Skin of body (tissue), 3 donors: ENCODE measurements at places on chromosomes 11 and 22.

- DNase-seq: no peak
Measured at GRCh38 chr11:19437760-19438159, 197.0 kb upstream of the E2F8 start.

GRCh38 chr22:40021401-40022000 is 26.7 kb downstream of the FAM83F start:
- no peak for DNase-seq

DNA sequence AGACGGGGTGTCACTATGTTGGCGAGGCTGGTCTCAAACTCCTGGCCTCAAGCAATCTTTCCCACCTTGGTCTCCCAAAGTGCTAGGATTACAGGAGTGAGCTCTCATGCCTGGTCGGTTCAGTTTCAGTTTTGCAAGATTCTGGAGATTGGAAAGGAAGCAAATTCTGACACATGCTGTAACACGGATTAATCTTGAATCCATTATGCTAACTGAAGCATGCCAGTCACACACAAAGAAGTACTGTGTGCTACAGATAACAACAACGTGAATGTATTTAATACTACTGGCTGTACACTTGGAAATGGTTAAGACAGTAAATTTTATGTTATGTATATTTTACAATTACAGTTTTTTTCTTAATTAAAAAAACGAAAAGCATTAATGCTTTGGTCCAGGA is 107.6 kb downstream of the MED15 start:
- DNase-seq: peak; percentile 43

- no peak for DNase-seq
Measured at GRCh38 chr11:19962801-19963175, 197.5 kb downstream of the DBX1 start.

GRCh38 chr22:24937114-24937513 is 9.4 kb downstream of the LHFPL7 start:
- no peak for DNase-seq

GRCh38 chr11:62514151-62514550 is 32.5 kb downstream of the AHNAK start:
- DNase-seq: no peak

DNA sequence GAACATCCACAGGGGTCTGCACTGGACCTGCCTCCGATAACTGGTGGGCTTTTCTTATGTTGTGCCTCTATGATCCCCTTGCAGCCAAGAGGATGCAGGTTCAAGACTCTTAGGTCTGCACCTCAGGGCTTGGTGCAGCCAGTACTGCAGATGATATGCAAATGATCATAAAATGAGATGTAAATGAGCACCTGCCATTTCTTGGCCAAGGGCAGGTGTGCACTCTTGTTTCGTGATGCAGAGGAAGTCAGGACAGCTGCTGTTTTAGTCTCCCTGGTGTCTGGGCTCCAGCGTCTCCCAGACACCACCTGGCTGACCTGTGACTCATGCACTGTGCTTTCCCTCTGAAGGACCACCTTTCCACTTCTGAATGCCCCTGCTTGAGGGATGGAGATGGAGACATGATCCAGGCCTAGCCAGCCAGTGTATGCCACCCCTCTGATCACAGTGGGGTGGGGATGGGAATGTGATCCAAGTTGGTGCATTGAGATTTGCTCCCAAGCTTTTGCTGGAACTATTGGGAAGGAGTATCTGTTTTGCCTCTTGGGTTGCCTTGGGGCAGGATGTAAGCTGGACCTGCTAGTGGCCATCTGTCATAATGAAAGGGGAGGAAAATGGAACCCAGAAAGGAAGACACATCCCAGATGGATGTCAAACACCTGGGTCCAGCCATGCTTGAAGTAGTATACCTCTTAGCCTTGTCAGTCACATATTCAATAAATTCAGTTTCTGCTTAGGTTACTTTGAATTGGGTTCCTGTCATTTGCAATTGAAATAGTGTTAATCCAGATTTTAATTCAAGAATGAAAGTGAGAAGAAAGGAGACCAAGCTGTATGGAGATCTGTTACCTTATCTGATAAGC is 3.3 kb upstream of the KCNJ11 start:
- DNase-seq: no peak

GRCh38 chr11:109037856-109038780 is 373.2 kb downstream of the DDX10 start:
- peak; percentile 52 for DNase-seq
